ENCODE measurements at places on chromosomes 4 and X. TPM values are rescaled to one million over a fixed set of nuclear protein-coding genes. Genes with fewer than 3 reads are reported as not detected.

The TMEM187 gene
- 18.2 TPM for total RNA-seq

The CRMP1 gene
- 1.4 TPM for total RNA-seq

The RAB41 gene
- total RNA-seq, result 1.3 TPM

The PDZD4 gene
- total RNA-seq, result 16.8 TPM

The MTNR1A gene
- total RNA-seq, result not detected

The SPON2 gene
- total RNA-seq, result 107 TPM

The NUDT10 gene
- total RNA-seq, result 14.2 TPM

The CT45A2 gene
- total RNA-seq, result not detected

The DRD5 gene
- not detected for total RNA-seq

The ZBED1 gene
- total RNA-seq, result 52.6 TPM

The NKX3-2 gene
- total RNA-seq, result not detected

The ZNF595 gene
- 83.6 TPM for total RNA-seq

The HDAC6 gene
- 113 TPM for total RNA-seq

The SUPT20HL1 gene
- total RNA-seq, result 0.40 TPM

The ARSJ gene
- total RNA-seq, result 12.5 TPM

The CYSLTR1 gene
- 0.97 TPM for total RNA-seq

The SATL1 gene
- total RNA-seq, result not detected

The CNKSR2 gene
- 10.0 TPM for total RNA-seq

The GALNTL6 gene
- 0.23 TPM for total RNA-seq

The GNRHR gene
- not detected for total RNA-seq

The CDKL2 gene
- not detected for total RNA-seq

The SSX2 gene
- total RNA-seq, result not detected

The JADE1 gene
- total RNA-seq, result 31.6 TPM

The KLHL15 gene
- total RNA-seq, result 64.6 TPM

The ZMYM3 gene
- total RNA-seq, result 23.2 TPM

The SAGE1 gene
- 1.8 TPM for total RNA-seq

The SSX4 gene
- total RNA-seq, result 0.91 TPM

The PHEX gene
- 0.82 TPM for total RNA-seq

The SOX3 gene
- total RNA-seq, result 10.5 TPM

The NHSL2 gene
- 28.2 TPM for total RNA-seq

The MYOZ2 gene
- 5.5 TPM for total RNA-seq

The TMPRSS11B gene
- total RNA-seq, result not detected

The MAGEA2B gene
- total RNA-seq, result not detected

The NPY2R gene
- total RNA-seq, result not detected

The TEX13D gene
- not detected for total RNA-seq

The ARHGAP24 gene
- 7.4 TPM for total RNA-seq

The RHOXF2B gene
- total RNA-seq, result not detected

The RASGEF1B gene
- 16.4 TPM for total RNA-seq

The ATP2B3 gene
- not detected for total RNA-seq

The GAGE12F gene
- total RNA-seq, result 2.3 TPM

The SHOX gene
- total RNA-seq, result not detected

The RASL11B gene
- total RNA-seq, result 0.18 TPM

The PCDH18 gene
- total RNA-seq, result 28.0 TPM

The SPACA5 gene
- total RNA-seq, result not detected

The RTL9 gene
- 56.7 TPM for total RNA-seq

The TMEM31 gene
- total RNA-seq, result 7.6 TPM

The BEX5 gene
- 24.5 TPM for total RNA-seq

The SNX12 gene
- 54.5 TPM for total RNA-seq

The HTR2C gene
- total RNA-seq, result not detected

The PGAM4 gene
- not detected for total RNA-seq

The HDX gene
- total RNA-seq, result 2.7 TPM

The UGT8 gene
- total RNA-seq, result 0.55 TPM

The GAGE1 gene
- total RNA-seq, result 9.8 TPM

All from prostate gland (tissue), 2 donors.